Stimulated activated CD4-positive, alpha-beta T cell treated with anti-CD3 and anti-CD28 coated beads, Interleukin-15, amount 100 ng/mL, for 1 hour (primary cell): ENCODE measurements at places on chromosomes 2 and 18.

DNA sequence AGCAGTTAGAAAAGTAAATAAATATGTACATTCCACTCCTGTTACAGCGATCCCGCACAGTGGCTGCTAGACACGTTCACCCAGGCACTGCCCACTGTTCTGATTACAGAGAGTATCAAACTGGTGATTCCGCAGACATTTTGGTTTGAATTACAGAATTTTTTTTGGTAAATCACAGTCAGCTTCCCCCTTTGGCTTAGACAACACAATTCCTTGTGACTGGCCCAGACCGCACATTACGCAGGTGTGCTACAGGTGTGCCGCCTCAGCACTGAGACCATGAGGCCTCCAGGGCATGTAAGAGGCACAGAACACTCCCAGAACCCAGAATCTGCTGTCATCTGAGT, 112.3 kb downstream of the PXDN start:
- DNase-seq = no peak

- no peak for DNase-seq
Measured at GRCh38 chr2:212919238-212919637, 232.2 kb downstream of the IKZF2 start.

- DNase-seq = no peak
Measured at GRCh38 chr2:103159018-103159417, 397.2 kb downstream of the TMEM182 start.

GRCh38 chr2:142876423-142876822, 1.0 kb upstream of the KYNU start:
- DNase-seq = no peak

DNA sequence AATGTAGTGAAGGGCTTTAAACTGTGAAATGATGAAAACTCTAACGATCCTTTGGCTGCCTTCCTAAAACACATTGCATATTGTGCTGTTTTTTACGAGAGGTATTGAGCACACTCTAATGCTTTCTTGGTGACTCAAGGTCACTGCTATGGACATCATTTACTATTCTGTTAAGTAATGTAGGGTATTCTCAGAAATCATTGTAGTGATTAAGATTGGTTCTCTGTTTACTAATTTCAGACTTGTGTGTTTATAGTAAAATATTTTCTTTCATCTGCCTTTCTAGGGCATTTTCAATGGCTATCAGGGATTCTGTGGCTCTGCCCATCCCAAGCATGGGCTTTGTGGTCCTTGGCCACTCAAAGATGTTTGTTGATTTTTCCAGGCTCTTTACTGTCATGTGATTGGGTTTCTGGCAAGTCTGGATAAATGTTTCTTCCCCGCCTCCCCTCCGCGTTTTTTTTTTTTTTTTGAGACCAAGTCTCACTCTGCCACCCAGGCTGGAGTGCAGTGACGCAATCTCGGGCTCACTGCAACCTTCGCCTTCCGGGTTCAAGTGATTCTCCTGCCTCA, 29.3 kb downstream of the UBE2F start:
- no peak for DNase-seq

GRCh38 chr2:111973701-111974100, 75.3 kb downstream of the MERTK start:
- DNase-seq = no peak

DNA sequence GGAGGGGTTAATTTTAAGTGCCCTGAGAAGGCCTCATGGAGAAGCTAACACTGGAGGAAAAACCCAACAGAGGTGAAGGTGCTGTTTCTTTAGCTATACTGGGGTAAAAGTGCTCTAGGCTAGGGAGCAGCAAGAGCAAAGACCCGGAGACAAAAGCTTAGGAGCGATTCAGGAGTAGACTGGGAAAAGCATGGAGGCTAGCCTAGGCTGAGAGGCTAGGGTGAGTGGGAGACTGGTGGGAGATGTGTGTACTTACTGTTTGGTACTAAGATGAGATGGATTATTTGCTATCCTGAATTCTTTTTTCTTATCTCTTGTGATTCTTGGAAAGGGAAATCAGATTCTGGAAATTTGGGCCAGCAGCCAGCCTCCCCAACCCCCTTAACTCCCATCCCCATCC, 2.0 kb downstream of the GIGYF2 start:
- DNase-seq = no peak

DNA sequence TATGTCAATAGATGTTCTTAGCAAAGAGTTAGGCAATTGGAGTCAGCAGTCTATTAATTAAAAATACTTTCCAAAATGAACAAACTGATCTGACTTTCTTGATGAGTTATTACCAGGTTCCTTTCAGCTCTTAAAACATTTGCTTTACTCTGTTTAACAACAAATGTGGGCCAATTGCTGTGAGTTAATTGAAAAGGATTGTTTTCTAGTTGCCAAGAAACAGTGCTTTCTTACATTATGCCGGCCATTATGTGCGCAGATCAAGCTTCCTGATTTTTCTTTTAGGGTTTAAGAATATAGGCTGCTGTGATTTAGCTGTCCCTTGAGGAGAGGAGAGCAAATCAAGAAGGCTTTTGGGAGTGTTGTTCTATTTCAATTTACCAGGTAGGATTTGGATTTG, 50.5 kb upstream of the ITPRID2 start:
- no peak for DNase-seq

GRCh38 chr18:76209597-76209996, 285.4 kb downstream of the ZNF516 start:
- DNase-seq = no peak

- no peak for DNase-seq
Measured at GRCh38 chr18:13243363-13243762, 24.8 kb downstream of the LDLRAD4 start.

DNA sequence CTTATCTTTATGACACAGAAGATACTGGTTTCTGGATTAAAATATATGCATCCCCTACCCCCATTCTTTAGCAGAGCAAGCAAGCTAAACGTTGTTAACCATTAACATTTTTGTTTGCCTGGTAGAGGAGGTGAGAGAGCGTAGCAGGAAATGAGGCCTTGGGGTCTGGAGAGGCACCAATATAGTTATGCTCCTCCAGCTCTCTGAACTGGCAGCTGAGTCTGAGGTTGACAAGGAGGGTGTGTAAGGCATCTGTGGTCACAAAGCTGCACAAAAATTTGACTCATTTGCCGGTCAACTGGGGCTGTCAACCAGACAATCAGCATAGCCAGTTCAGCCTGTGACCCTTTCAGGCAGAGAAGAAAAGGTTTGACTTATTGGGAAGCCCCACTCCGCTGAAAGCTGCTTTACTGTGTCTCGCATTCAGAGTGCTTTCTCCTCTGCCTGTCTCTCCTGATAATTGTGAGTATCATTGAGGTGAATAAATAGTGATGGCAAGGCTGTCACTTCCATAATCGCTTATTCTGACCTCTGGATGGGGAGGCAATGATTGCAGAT, 647.5 kb upstream of the SETBP1 start:
- DNase-seq = no peak

- DNase-seq = no peak
Measured at GRCh38 chr2:239245872-239246721, 154.7 kb downstream of the HDAC4 start.

GRCh38 chr2:120052597-120052996, 39.7 kb downstream of the EPB41L5 start:
- DNase-seq = no peak

DNA sequence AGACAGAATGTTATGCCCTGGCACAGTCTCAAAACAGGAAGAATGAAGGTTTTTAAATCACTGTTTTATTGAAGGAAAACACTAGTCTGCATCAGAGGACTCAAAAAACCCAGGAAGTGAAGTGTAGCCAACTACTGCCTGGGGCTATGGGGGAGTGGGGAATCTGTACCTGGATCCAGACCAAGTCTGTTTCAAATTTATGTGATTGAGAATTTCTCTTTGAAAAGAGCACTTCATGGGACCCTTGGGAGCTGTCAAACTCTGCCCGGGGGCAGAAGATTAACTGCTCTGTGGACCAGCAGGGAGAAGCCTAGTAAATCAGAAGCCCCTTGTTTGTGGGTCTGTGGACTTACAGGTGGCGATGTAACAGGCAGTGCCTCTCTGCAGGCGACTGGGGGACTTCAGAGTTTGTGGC, 45.3 kb upstream of the TANC1 start:
- no peak for DNase-seq

DNA sequence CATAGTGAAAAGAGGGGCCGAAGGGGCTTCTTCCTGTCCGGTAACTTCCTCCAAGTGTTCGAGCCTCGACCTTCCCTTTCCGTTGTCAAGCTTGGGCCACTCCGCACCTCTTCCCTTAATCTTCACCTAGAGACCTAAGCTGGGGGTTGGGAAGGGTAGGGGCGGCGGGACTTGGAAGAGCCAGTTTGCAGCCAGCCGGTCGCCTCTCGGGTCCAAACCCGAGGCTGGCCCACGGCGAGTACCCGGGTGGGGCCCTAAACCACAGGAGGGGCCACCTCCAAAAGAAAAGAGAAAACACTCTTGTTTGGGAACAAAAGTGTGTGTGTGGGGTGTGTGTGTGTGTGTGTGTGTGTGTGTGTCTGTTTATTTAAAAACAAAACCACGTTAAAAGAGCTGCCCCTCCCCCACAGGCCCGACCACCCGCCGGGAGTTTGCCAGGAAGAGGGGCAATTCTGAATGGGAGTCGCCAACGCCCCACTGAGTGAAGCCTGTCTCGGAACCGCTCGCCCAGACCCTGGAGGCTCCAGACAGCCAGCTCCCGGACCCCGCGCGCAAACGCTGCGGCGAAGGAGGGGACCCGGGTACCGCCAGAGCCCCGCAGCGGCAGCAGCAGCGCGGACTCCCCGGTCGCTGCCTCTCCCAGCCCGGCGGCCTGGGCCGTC, 488 bp upstream of the RHOB start:
- no peak for DNase-seq

GRCh38 chr18:13551841-13552733, 174.3 kb downstream of the FAM210A start:
- DNase-seq = no peak

- DNase-seq = no peak
Measured at GRCh38 chr2:162328424-162329157, 10.1 kb upstream of the IFIH1 start.

DNA sequence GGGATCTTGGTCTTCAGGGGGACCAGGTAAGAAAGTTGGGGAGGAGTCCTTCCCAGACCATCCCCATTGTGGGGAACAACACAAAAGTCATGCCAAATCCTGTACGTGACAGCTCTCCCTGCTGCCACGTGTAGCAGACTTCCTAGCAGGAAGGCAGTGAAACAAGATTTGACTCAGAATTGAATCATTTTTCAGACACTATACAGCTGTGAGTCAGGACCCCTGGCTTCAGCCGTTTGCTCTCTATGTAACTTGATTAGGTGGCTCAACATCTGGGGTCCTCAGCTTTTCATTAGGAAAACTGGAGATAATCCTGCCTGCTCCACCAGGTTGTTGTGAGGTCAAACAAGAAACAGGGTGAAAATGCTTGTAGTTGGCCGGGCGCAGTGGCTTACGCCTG, 32.9 kb upstream of the PDCL3 start:
- no peak for DNase-seq

DNA sequence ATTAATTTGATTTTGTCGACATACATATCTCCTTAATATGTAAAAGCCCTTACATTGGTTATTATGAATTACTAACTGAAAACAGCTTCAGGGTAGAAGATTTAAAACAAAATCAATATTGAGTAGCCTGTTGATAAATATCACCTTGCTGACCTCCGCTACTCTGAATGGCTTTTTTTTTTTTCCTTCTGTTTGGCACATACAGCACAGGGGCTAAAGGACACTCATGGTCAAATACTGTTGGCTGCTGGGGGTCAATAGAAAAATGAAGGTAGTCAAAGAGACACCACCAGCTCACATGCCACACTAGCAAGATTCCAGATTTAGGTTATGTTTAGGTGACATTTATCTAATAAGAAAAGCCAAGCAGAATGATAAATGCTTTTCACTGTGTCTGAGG, 1642.4 kb upstream of the SLC39A10 start:
- DNase-seq = no peak

DNA sequence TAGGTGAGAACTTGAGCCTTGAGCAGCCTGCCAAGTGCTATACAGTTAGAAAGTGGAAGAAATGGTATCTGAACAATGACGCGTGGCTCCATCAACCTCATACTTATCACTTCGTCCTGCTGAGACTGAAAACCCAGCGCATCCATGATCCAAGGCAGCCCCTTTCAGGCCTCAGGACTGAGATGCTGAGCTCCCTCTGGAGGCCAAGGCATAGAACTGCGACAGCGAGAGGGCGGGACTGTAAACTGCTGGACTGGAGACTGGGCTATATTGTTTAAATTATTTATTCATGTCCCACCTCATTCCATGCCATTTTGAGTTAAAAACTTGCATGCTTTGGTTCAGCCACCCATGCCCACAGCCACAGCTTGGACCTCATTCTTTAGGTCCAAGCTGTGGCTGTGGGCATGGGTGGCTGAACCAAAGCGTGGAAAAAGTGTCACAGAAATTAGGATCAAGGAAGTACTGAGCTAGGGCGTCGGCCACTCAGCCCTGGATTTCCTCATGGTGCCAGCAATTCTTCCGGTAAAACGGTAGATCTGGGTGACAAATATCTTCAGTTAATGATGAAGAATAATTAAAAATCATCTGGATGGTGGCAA, 195.5 kb downstream of the L3MBTL4 start:
- no peak for DNase-seq

- DNase-seq = no peak
Measured at GRCh38 chr2:55296393-55296792, 27.4 kb upstream of the MTIF2 start.

- DNase-seq = no peak
Measured at GRCh38 chr18:76691800-76692199, 130.6 kb upstream of the ZNF236 start.

GRCh38 chr2:237406371-237406895, 7.5 kb downstream of the COL6A3 start:
- no peak for DNase-seq

DNA sequence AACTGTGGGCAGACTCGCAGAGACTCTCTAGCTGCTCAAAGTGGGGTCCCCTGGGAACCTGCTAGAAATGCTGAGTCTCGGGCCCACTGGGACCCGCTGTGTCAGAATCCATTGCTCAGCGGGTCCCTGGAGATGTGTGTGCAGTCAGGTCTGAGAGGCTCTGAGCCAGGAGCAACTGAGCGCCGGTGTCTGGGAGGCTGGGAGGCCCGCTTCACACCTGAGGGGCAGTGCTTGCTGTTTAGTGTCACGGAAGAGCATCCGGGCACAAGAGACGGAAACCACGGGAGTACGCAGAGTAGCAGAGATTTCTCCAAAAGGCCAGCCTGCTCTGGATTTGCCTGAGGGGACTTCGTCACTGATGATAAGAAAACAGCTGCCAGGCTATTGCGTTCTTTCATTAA, 70.1 kb downstream of the EDAR start:
- DNase-seq = no peak

- DNase-seq = no peak
Measured at GRCh38 chr2:198638577-198638976, 819.2 kb downstream of the SATB2 start.

GRCh38 chr2:56522605-56523089, 338.9 kb downstream of the CCDC85A start:
- no peak for DNase-seq

- no peak for DNase-seq
Measured at GRCh38 chr2:135162377-135162776, 110.3 kb downstream of the RAB3GAP1 start.
